ENCODE measurements at places on chromosomes 2 and 18.

DNA sequence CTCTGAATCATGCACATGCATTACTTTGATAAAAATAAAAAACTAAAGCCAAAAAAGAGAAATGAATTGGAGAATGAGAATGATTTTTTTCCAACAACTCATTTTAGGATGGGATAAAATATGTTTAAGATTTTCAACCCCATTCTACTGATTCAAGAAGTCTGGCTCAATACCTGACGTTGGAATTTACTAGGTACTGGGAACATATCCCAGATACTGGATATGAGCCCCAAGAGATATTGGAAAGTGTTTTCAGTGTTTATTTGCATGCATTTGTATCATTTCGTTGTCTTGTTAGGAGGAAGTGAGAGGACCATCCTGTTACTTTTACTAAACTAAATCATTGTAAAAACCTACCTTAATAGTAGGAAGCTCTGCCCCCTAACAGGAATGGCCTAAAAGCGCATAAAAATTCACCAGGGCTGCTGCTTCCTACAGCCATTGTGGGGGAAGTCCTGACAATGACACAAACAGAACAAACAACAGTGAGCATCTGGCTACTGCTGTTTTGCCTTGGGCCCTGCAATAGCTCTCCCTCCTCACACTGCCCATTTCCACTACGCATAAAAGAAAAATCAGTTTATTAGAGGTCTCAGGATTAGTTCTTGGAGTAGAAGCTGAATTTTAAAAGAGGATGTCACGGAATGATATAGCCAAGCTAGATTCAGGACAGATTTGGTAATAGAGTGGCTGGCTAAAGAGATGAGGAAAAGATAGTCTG lies 35.2 kb downstream of the ANKAR start:
- no peak for DNase-seq

DNA sequence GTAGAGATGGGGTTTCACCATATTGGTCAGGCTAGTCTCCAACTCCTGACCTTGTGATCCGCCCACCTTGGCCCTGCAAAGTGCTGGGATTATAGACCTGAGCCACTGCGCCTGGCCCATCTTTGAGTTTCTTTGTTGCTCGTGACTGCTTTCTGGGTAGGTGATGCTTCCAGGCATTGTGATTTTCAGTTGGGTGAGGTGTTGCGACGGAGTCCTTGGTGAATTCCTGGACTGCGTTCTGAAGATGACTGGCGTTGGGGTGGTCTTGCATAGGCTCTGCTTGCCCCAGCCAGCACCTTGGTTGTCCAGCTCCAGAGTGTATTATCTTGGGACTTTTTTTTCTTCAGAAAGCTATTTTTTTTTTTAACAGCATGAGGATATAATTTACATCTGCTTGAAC lies 103.4 kb downstream of the DCDC2C start:
- no peak for DNase-seq

DNA sequence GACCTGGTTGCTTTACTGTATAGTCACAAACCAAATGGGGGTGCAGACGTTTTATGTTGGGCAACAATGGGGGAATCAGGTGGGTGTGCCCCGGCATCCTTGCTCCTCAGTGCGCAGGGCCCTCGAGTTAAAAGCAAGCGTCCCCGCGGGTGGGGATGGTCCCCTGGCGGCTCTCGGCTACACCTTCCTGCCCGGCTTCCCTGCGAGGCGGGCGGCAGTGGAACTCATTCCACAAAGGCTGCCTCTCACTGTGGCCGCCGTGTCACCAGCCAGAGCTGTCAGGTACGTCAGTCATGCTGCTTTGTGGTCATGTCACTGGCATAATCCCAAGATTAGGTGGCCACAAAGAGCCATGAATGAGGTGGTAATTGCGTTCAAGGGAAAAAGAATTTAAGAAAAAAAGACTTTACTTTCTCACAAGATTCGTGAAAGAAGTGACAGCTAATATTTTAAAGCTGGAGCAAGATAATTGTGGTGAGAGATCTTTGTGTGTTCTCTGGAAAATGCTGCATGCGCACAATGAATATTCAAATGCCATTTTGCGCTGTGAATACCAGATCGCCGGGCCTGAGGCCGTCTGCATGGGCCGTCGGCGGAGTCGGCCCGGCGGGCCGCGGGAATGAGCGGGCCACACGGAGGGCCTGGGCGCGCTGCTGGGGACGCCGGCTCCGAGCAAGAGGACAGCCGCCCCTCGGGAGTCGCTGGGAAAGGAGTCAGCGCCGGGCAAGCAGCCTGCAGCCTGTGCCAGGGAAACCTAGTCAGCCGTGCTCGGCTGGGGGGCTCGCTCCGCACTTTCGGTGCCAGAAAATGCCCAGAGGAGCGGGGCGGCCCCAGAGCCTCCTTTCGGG lies 82.3 kb upstream of the LDLRAD4 start:
- no peak for DNase-seq

DNA sequence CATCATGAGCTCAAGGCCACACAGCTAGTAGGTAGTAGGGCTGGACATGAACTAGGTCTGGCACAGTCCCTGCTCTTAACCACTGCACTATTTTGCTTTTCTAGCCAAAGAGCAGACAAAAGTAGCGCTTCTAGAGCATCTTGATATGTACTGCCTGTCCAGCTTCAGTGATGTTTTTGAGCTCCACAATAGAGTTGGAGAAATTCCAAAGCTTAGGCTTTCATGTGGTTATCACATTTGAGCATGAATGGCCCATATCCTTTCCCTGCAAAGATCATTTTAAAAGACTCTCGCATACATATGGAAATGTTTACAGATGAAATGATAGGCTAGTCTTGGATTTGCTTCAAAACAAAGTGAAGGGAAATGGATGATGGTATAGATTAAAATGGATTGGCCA lies 128.7 kb downstream of the MAP3K20 start:
- DNase-seq: no peak

GRCh38 chr2:237500681-237501424 lies 13.8 kb downstream of the MLPH start:
- DNase-seq: no peak

- DNase-seq: no peak
These were observed 83.7 kb upstream of the RBM44 start for GRCh38 chr2:237714690-237715458.

DNA sequence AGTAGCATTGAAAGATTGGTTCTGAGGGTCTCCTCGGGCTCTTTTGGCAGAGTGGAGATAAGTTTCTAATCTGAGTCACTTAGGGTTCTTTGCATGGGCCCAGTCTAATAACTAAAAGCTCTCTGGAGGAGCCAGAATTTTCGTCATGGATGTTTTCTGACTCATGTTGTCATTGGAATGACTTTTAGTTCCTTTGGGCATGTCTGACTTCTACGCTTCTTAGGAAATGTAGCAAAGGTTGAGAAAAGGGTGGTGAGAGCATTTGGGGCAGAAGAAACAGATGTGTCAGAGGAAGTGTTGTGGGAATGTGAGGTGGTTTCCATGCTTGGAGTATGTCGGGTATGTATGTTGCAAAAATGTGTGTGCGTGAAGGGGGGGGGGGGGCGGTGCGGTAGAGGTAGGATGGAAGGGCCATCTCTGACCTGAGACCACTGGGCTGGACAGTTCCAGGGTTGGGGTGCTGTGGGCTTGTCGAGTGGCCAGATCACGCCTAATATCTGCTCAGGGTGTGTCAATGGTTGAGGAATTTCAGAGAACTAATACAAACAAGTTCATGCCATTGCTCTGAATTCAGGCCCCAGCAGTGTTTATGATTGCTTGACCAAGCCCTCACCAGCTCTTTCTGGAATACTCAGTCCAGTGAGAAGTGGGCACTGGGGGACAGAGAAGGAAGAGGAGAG lies 26.9 kb downstream of the KLHL29 start:
- no peak for DNase-seq

GRCh38 chr2:215454519-215455246 lies 18.8 kb upstream of the FN1 start:
- DNase-seq: no peak

DNA sequence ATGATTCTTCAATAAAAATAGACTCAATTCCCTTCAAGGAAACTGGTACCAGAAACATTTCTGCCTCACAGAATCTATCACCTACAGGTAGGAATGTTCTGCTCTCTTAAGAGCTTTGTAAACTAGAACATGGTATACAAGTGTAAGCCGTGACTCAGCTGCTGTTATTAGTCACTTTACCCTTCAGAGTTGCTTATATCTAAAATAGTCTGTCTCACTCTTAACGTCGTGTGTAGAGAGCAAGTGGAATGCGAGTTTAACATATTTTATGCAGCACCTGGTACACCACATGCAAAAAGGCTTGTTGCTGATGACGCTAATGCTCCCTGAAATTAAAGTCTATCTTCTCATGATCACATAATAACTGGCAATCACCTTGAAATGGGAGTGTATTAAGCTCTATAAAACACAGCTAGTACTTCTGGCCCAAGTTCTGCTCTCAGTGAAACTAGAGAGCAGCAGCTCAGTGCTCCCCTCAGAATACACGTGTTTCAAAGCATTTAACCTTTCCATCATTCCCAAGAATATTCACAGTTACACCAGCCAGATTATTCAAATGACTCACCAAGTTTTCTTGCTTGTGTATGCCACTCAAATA lies 420.0 kb downstream of the ZEB2 start:
- DNase-seq: no peak

All from GM12878 (cell line).